Stimulated activated CD8-positive, alpha-beta memory T cell treated with anti-CD3 and anti-CD28 coated beads, Interleukin-4, amount 100 ng/mL, for 4 hours (primary cell): ENCODE measurements at places on chromosomes 3 and 15.

- no peak for DNase-seq
These were observed 137.8 kb downstream of the KLF13 start for GRCh38 chr15:31464216-31465082.

DNA sequence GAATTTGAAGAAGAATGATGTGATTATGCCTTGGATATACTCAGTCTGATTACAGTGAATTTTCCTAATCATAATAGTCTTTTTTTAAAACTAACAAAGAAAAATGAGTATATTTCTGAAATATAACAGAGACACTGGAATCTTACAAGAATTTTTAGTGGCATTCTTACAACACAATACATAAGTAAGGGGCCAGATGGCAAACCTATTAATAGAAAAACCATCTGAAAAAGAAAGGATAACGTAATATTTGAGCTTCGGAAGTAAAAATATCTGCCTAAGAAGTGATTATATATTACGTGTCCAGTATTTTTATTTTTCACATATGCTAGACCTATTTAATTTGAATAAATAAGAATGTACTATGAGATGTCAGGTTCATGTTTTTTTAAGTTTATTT, 452.8 kb downstream of the NAALADL2 start:
- DNase-seq, result no peak

- DNase-seq, result no peak
These were observed 5.8 kb downstream of the HEXA start for GRCh38 chr15:72369964-72370363.

DNA sequence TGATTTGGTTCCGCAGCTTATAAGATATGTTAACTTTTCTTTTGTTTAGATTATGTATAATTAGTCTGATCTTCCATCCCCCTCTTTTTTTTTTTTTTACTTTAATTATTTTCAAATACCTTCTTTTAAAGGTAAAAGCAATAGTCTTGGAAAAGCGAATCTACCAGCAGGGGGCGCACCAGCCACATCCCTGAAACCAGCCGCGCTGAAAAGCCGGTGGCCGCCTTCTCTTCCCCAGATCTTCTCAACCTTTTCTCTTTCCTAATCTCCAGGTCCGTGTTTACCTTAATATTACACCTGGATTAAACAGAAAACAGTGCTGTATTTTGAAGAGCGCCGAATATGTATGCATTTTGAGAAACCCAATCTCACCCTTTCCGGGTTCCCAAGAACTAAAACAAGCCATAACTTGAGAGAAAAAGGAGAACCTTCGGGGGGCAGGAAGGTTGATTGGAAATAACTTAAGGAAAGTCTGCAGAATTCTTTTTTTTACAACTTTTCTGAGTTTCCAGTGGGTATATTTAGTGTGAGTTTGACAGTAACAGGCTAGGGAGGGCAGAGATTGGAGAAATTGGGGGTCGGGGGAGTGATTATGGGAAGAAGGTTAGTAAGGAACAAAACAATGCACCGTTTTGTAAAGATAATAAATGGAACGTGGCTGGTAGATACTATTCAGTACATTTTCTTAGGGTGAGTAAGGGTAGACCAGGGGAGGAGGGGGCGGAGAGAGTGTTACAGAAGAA, 2.0 kb upstream of the SOX2 start:
- no peak for DNase-seq

GRCh38 chr3:99509224-99509623, 129.2 kb upstream of the COL8A1 start:
- no peak for DNase-seq

DNA sequence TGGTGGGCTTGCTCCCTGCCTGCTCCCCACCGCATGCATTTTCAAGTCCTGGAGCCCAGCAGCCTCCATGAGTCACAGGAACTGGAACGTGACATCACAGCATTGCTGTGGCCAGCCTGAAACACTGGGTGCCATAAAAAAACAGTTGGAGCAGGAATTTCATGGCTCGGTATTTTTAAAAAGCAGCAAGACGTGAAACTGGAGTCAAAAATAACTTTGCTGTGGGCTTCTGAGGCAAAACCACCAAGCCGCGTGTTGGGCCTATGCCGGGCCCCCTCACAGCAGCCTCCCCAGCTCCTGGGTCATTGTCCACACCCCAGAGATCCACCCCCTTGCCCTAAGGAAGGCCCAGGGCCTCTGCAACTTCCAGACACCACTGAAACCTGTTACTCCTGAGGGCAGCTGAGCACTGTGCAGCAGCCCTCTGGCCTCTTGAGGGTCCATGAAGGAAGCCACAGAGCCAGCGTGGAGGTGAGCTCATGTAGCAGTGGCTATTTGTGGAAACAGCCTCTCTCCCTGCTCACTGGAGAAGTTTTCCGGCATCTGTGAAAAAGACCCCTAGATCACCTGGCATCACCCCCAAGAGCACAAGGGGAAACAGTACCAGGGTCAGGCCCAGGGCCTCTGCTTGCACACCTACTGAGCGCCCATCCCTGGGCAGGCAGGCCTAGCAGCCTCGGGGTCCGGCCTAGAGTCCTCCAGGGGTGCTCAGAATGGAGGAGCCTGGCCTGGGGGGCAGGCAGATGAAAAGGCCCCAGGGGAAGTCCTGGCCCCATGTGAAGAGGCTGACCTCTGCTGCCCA, 34.0 kb upstream of the DUSP7 start:
- DNase-seq, result no peak

GRCh38 chr3:32374788-32375595, 16.7 kb upstream of the CMTM7 start:
- peak; percentile 44 for DNase-seq
